ENCODE measurements at places on chromosomes 5 and 9. TPM values are rescaled to one million over a fixed set of nuclear protein-coding genes. Genes with fewer than 3 reads are reported as not detected.

Gene CCDC180
- total RNA-seq, result 6.2 TPM

Gene DEPDC1B
- 34.5 TPM for total RNA-seq

Gene SLIT3
- 3.1 TPM for total RNA-seq

Gene PAPPA
- total RNA-seq, result not detected

Gene ANKRD55
- total RNA-seq, result 0.74 TPM

Gene GPR151
- total RNA-seq, result not detected

Gene PCDHGA5
- total RNA-seq, result not detected

Gene CNTFR
- not detected for total RNA-seq

Gene MRPS30
- total RNA-seq, result 49.9 TPM

Gene WDR31
- 3.8 TPM for total RNA-seq

Gene ZNF300
- total RNA-seq, result 0.44 TPM

Gene TMEM174
- not detected for total RNA-seq

Gene LOX
- total RNA-seq, result not detected

Gene PALM2AKAP2
- total RNA-seq, result 0.30 TPM

Gene CENPK
- 104 TPM for total RNA-seq

Gene FAM151B
- not detected for total RNA-seq

Gene FLT4
- total RNA-seq, result 0.79 TPM

Gene LHX6
- total RNA-seq, result 0.29 TPM

Gene ENTPD2
- total RNA-seq, result 0.28 TPM

Gene FCN2
- not detected for total RNA-seq

Gene SDHA
- 143 TPM for total RNA-seq
